ENCODE measurements at places on chromosomes 3 and 15.

DNA sequence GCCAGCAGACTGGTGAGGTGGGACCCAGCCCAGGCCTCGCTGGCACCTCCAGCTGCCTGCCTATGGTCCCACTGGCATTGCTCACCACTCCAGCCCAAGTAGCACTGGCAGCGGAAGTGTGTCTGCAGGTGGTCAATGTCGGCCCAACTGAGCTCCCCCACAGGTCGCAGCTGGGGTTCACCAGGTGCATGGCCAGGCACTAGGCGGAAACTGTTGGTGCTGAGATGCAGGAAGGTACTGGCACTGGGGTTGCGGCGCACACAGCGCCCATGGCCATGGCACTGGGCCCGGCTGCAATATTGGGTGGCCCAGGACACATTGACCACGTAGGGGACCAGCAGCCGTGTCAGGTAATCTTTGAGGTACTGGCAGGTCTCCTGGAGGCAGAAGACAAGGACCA lies 4.4 kb downstream of the HYAL2 start:
- no peak for DNase-seq

- DNase-seq, result no peak
Measured at GRCh38 chr3:102802819-102803420, 368.1 kb downstream of the ZPLD1 start.

GRCh38 chr3:59884409-59884808 lies 834.6 kb upstream of the CFAP20DC start:
- DNase-seq, result no peak

DNA sequence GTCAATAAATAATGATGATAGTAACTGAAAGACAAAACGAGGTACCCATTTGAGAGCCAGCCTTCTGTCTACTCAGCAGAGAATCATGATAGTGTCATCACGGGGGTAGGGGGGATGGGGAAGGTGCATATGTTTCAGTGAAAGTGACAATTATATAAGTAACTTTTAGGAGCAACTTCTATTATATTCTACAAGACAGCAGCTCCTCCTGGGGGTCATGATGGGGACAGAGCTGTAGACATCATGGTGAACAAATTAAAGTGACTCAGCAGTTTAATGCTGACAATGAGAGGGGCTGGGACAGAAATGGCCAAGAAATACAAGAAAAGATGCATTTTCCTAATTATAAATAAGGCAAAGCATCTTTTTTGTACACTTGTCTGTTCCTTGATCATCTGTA lies 11.8 kb downstream of the CAPN3 start:
- DNase-seq, result no peak

GRCh38 chr3:51937611-51938450 lies 3.9 kb downstream of the RRP9 start:
- DNase-seq, result no peak

- DNase-seq, result no peak
Measured at GRCh38 chr3:7977245-7978086, 524.2 kb upstream of the LMCD1 start.

GRCh38 chr3:170057550-170057949 lies 19.8 kb downstream of the GPR160 start:
- DNase-seq, result no peak

- no peak for DNase-seq
Measured at GRCh38 chr15:74807282-74807681, 5.4 kb upstream of the LMAN1L start.

DNA sequence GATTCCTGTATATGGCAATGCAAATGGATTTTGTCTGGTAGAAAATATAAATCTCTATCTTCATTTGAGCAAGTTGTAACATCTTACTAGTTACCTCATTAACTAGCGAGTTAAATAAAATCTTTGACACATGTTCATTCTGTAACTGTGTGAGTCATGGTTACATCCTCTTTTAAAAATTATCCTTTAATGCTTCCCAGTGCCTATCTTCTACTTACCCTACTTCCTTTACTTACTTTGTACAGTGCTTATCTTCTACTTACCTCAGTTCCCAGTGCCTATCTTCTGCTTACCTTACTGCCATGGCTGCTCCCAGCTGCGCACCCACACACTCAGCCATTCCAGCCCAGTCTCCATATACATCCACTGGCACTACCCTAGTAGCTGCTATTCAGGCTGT lies 71.9 kb upstream of the GOLGA8B start:
- DNase-seq, result no peak

DNA sequence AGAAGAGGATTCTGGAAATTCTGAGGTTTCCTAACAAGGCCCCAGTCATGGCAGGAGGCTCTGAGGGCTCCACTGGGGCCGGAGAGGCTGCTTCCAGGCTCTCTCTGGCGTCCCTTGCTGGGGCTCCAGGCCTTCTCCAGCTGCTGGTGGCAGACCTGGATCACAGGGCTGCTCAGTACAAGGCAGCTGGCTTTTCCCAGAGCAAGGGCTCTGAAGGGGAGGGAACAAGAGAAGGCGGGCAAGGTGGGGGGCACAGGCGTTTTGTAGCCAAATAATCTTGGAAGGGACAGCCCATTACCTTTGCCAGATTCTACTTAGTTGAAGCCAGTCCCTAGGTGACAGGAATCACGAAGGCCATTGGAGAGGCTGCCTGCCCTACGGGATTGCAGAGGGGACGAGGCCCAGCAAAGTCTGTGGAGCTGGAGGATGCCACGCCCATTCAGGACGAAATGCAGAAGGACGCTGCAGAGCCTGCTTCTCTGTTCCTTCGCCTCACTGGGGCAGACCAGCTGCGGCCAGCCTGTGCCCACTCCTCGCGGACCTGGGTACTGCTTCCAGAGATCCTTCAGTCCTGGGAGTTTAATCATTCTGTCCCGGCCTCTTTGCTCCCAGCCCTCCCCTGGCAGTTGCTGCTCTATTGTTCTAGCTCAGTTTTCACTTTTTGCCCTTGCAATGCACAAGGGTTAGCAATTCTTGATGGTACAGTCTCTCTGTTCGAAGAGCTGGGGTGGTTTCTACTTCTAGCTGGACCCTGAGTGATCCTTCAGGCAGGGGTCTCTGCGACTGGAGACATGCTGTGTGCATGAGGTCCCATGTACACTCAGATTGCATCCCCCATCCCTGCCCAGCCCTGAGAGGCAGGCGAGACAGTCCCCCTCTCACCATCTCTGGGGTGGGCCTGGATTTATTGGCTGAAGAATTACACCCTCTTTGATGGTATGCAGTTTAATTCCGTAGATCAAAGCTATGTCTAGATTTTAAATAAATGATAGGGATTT lies 149.3 kb upstream of the MEF2A start:
- no peak for DNase-seq

GRCh38 chr15:65303687-65304380 lies 643 bp upstream of the RNU5B-1 start:
- no peak for DNase-seq

GRCh38 chr3:69197922-69198530 lies 75.6 kb upstream of the LMOD3 start:
- DNase-seq, result peak; percentile 43
